ENCODE measurements at places on chromosomes 12 and 14. TPM values are rescaled to one million over a fixed set of nuclear protein-coding genes. Genes with fewer than 3 reads are reported as not detected.

DNA sequence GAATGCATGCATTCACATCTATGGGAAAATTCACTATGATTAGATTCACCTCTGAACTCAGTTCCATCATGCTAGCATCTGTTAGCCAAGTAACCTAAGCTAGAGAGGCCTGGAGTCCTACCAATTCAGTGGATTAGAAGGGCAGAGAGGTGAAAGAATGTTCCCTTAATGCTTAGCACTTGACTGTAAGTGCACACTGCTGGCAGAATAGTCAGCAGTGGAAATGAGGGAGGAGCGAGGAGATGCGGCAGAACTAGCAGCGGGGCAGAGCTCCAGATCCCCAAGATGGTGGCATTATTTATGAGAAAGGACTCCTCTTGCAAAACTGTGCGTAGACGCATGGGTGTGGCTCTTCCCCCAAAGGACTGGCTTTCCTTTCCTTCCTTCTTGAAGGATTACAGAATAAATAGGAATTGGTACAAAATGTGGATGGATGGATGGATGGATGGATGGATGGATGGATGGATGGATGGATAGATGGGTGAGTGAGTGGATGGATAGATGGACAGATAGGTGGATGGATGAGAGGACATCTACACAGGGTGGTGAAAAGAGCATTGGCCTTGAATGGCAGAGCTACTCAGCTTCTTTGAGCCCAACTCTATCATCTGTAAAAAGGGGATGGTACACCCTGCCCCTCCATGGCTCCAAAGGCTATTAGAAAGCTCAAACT is 227.2 kb downstream of the CHST11 start:
- H3K4me1 ChIP-seq, result no peaks in the 10 kb centered on the region
- H3K4me3 ChIP-seq, result no peak overlapping the region
- no peak for DNase-seq
- H3K36me3 ChIP-seq, result no peaks in the 10 kb centered on the region

DNA sequence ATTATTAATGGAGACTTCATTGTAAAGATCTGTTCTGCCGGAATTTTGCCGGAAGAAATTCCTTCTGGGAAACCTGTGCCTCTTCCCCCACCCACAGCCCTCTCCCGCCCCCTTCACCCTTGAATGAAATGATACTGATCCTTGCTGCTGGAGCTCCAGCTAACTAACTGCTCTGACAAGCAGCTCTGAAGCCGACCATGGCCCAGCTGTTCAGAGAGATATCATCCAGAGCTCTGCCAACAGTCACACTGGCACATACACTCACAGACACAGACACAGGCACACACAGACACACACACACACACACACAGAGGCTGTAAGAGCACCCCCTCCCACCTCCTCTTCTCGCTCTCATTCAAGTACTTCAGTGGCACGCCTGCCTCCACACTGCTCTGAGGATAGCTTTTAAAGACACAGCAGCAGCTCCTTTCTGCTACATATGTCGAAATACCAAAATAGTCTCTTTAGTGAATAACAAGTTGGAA is 88.6 kb downstream of the R3HDM2 start:
- DNase-seq, result peak; percentile 29
- H3K27me3 ChIP-seq, result no peaks in the 10 kb centered on the region
- H3K4me1 ChIP-seq, result peaks cover 32% of the 10 kb centered on the region
- H3K36me3 ChIP-seq, result no peaks in the 10 kb centered on the region

Gene PLBD1
- total RNA-seq, result 3.0 TPM

- no peak overlapping the region for H3K4me3 ChIP-seq
- DNase-seq, result no peak
- H3K27ac ChIP-seq, result no peak overlapping the region
- H3K27me3 ChIP-seq, result no peaks in the 10 kb centered on the region
- no peaks in the 10 kb centered on the region for H3K36me3 ChIP-seq
- no peaks in the 10 kb centered on the region for H3K4me1 ChIP-seq
Observed at GRCh38 chr12:63964301-63964700, 119.8 kb downstream of the SRGAP1 start.

Gene VASH1
- 1.5 TPM for total RNA-seq

GRCh38 chr12:48349471-48349870 is 1.2 kb downstream of the ZNF641 start:
- peak overlapping the region; percentile 94 for H3K4me3 ChIP-seq
- peaks cover 17% of the 10 kb centered on the region for H3K4me1 ChIP-seq
- no peaks in the 10 kb centered on the region for H3K27me3 ChIP-seq
- no peak for DNase-seq

DNA sequence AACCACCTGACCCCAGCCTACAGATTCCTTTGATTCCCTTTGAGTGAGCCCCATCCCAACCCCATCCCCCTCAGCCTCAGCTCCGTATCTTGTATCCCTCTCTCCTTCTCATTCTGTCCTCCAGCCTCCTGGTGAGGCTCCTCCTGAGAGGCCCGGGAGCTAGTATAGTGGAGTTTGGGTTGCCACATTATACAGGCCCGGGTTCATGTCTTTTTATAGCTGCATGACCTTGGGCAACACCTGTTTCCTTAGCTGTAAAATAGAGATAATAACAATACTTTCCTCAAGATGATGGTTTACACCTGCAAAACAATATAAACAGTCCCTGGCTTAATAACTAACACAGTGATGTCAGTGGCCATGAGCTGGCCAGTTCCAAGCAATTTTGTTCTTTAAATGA is 89.8 kb downstream of the STAB2 start:
- DNase-seq, result no peak
- H3K4me1 ChIP-seq, result no peaks in the 10 kb centered on the region
- no peaks in the 10 kb centered on the region for H3K27me3 ChIP-seq

GRCh38 chr14:102171173-102172020 is 31.7 kb downstream of the WDR20 start:
- no peak overlapping the region for H3K4me3 ChIP-seq
- peaks cover 16% of the 10 kb centered on the region for H3K4me1 ChIP-seq
- H3K36me3 ChIP-seq, result no peaks in the 10 kb centered on the region
- DNase-seq, result no peak

Gene NANOG
- not detected for total RNA-seq

DNA sequence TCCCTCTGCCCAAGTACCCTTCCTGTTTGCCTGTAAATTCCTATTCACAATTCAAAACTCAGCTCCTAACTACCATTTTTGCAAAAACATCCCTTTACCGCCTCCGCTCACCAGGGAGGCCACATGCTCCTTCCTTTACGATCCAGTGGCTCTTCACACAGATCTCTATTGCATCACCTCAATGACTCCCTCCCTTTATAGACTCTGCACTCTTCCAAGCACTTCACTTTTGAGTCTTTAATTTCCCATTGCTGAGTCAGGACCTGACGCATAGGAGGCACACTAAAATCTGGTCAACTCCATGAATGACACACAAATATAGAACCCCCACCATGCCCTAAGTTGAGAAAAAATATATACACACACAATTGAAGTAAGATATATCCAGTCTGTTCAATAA is 45.9 kb downstream of the PPP1R13B start:
- H3K27ac ChIP-seq, result no peak overlapping the region
- H3K36me3 ChIP-seq, result no peaks in the 10 kb centered on the region
- H3K4me3 ChIP-seq, result no peak overlapping the region
- no peaks in the 10 kb centered on the region for H3K27me3 ChIP-seq
- peaks cover 5% of the 10 kb centered on the region for H3K4me1 ChIP-seq

GRCh38 chr12:80272387-80272915 is 171.6 kb upstream of the PTPRQ start:
- DNase-seq, result no peak
- no peak overlapping the region for H3K4me3 ChIP-seq
- H3K27ac ChIP-seq, result no peak overlapping the region
- H3K4me1 ChIP-seq, result no peaks in the 10 kb centered on the region

GRCh38 chr12:132138941-132139871 is 4.9 kb downstream of the DDX51 start:
- no peaks in the 10 kb centered on the region for H3K27me3 ChIP-seq
- H3K4me3 ChIP-seq, result no peak overlapping the region
- no peak for DNase-seq
- H3K36me3 ChIP-seq, result no peaks in the 10 kb centered on the region
- H3K27ac ChIP-seq, result no peak overlapping the region

Gene NID2
- 5.6 TPM for total RNA-seq

Gene RTL1
- total RNA-seq, result not detected

Gene C12orf50
- not detected for total RNA-seq

DNA sequence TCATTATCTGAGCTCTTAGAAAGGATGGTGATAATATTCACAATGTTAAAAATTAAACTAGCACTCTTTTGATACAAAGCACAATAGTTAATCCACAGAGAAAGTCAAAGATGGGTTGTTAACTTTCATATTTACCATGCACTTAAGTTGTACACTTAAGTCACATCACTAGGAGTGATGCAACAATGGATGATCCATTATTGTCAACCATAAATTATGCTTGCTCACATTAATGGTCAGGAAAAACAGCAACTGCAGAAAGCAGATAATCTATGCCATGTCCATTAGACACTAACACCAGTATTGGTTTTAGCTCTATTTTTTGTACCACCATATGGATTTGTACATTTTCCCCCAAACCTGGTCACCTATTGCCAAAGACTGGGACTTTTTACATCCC is 195.5 kb downstream of the FOXA1 start:
- H3K27me3 ChIP-seq, result no peaks in the 10 kb centered on the region
- no peaks in the 10 kb centered on the region for H3K36me3 ChIP-seq
- DNase-seq, result no peak
- H3K4me3 ChIP-seq, result no peak overlapping the region

DNA sequence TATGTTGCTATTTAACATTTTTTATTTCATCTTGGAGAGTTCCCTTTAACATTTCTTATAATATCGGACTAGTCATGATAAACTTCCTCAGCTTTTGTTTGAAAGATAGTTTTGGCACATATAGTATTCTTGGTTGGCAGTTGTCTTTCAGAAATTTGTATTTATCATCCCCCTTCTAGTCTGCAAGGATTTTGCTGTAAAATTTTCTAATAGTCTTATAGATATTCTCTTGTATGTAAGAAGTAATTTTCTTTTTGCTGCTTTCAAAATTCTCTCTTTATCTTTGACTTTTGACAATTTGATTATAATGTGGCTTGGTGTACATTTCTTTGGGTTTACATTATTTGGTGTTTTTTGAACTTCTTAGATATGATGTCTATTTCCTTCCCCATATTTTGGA is 116.0 kb upstream of the AVPR1A start:
- H3K4me3 ChIP-seq, result no peak overlapping the region
- no peaks in the 10 kb centered on the region for H3K4me1 ChIP-seq
- H3K27ac ChIP-seq, result no peak overlapping the region
- DNase-seq, result no peak
- no peaks in the 10 kb centered on the region for H3K36me3 ChIP-seq
- no peaks in the 10 kb centered on the region for H3K27me3 ChIP-seq

GRCh38 chr14:30888480-30889243 is 14.3 kb downstream of the COCH start:
- H3K36me3 ChIP-seq, result no peaks in the 10 kb centered on the region
- H3K27me3 ChIP-seq, result no peaks in the 10 kb centered on the region
- H3K27ac ChIP-seq, result no peak overlapping the region
- no peak overlapping the region for H3K4me3 ChIP-seq
- DNase-seq, result no peak

- H3K4me3 ChIP-seq, result no peak overlapping the region
- H3K27me3 ChIP-seq, result no peaks in the 10 kb centered on the region
- peaks cover 3% of the 10 kb centered on the region for H3K4me1 ChIP-seq
- DNase-seq, result no peak
- H3K36me3 ChIP-seq, result no peaks in the 10 kb centered on the region
Observed at GRCh38 chr12:108745641-108746040, 14.3 kb upstream of the CORO1C start.

DNA sequence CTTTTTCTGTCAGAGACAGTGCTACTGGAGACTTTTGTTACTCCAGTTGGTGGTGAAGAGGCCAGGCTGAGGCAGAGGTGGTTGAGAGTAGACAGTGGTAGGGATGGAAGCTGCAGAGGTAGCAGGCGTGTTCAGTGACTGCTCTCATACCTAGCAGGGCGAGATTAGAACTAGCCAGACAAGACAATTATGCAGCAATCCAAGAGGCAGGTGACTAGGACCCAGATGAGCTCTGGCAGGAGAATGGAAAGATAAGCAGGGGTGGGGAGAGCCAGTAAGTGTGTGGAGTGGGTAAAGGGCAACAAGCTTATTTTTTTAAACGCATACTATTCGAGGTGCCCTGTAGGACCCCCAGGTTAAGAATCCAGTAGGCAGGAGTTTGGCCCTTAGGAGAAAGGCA is 4.8 kb downstream of the PPP1R36 start:
- H3K27ac ChIP-seq, result no peak overlapping the region
- no peak for DNase-seq
- peaks cover 3% of the 10 kb centered on the region for H3K4me1 ChIP-seq
- H3K27me3 ChIP-seq, result no peaks in the 10 kb centered on the region

Gene CD163
- 47.8 TPM for total RNA-seq

DNA sequence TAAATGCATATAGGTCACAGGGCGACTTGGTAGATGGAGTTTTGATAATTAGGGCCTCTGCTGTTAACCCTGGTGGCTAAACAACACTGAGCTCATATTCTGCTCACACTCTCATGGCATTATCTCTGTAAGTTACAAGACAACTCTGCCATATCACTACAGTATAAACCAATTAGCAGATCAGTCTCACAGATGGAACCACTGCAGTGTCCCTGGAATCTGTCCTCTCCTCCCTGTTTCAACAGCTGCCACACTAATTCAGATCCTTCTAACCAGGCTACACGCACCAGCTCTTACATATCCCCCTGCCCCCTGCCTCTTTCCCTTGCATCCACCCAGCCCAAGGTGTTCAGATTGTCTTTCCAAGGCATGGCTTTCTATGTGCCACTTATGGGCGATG is 161.0 kb upstream of the RMST start:
- no peaks in the 10 kb centered on the region for H3K36me3 ChIP-seq
- no peaks in the 10 kb centered on the region for H3K27me3 ChIP-seq
- DNase-seq, result no peak

DNA sequence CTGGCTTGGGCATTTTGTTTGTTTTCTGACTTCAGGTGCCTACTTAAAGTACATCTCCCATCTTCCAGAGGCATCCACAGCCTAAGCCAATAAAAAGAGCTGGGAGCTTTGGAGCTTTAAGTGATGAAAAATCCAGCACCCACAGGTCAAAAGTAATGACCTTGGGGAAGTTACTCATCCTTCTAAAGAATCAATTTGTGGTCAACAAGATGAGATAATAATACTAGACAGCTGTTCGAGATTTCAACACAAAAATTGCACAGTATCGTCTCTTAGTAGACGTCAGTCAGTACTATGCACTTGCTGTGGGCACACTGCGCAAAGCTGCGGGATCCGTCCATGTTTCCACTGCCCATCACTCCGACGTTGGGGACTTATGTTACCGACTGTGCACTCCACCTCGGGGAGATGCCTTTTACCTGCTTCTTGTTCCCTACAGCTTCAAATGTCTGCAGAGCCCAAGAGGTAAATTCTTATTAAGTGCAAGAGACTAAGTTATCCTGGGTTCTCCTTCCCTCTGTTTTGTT is 1.3 kb downstream of the ST8SIA1 start:
- no peaks in the 10 kb centered on the region for H3K4me1 ChIP-seq
- peaks cover 16% of the 10 kb centered on the region for H3K27me3 ChIP-seq
- no peak overlapping the region for H3K27ac ChIP-seq
- H3K4me3 ChIP-seq, result peak overlapping the region; percentile 66

DNA sequence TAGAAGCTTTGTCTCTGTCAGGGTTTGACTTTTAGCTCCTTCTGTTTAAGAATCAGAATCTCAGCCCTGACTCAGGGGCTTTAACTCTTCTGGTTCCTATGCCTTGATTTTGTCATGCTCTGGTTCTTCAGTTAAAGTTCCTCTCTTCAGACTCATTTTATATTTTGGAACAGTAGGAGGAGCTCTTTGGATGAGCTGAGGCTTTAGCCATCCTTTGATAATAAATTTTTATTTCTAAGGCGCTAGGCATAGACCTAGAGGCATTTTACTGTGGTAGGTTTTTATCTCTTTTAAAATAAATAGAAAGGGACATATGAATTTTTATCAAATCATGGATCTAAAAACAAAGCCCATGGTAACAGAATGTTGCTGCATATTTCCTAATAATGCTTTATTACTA is 51.7 kb downstream of the ATP23 start:
- H3K27me3 ChIP-seq, result no peaks in the 10 kb centered on the region
- H3K4me1 ChIP-seq, result no peaks in the 10 kb centered on the region
- DNase-seq, result no peak
- H3K27ac ChIP-seq, result no peak overlapping the region
